ENCODE measurements at places on chromosomes 7 and 10.

- DNase-seq: no peak
Observed at GRCh38 chr7:17940951-17941431, 697 bp upstream of the SNX13 start.

DNA sequence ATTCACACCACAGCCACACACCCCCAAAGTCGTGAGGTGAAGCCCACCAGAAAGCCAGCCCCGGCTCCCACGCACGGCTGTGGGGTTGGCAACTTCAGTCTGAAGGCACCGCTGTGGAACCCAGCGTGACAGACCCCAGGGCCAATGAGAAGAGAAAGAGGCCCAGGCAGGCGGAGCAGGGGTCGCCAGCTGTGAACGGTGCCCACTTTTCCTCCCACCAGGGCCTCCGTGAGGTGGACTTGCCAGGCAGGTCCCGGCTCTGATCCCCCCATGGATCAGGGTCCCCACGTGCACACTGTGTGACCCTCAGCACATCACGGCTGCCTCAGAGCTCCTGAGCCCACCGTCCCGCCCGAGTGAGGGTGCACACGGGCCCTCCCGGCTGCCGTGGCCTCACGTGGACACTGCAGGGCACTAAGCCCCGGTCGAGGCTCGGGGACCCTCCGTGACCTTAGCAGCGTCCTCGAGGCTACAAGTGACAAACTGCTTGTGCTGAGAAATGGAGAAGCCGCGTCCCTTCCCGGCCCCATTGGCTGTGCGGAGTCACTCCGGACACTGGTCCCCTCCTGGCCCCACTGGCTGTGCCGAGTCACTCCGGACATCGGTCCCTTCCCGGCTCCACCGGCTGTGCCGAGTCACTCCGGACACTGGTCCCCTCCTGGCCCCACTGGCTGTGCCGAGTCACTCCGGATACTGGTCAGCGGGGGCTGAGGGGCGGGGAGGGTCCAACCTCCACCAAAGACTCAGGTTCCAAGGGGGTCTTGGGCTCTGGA is 72.4 kb upstream of the PDGFA start:
- no peak for DNase-seq

GRCh38 chr7:91114232-91114631 is 150.0 kb upstream of the FZD1 start:
- DNase-seq: no peak

GRCh38 chr7:94054130-94054529 is 50.0 kb upstream of the BET1 start:
- DNase-seq: no peak

- DNase-seq: no peak
Observed at GRCh38 chr7:112088484-112089016, 117.6 kb downstream of the DOCK4 start.

- DNase-seq: no peak
Observed at GRCh38 chr7:4820967-4821471, 40.8 kb downstream of the PAPOLB start.

DNA sequence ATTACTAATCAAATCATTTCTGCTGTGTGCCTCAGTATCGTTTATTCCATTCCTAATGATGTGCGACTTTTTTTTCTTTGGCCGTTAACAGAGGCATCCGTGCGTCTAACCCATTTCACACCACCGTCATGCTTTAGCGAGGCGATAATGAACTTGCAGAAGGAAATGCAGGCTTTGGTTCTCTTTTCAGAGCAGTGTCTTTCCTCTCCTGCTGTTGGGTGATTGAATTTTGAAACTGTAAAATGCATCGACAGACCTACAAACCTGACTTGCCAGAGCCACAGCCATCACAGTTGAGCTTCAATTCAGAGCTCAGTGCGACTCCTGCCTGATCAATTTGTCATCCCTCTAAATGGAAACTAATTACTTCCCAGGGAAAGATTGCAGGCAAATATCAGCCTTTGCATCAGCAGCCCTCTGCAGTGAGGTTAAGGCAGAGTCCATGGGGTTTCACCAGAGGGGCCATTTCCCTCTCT is 486.0 kb upstream of the GALNT17 start:
- no peak for DNase-seq

DNA sequence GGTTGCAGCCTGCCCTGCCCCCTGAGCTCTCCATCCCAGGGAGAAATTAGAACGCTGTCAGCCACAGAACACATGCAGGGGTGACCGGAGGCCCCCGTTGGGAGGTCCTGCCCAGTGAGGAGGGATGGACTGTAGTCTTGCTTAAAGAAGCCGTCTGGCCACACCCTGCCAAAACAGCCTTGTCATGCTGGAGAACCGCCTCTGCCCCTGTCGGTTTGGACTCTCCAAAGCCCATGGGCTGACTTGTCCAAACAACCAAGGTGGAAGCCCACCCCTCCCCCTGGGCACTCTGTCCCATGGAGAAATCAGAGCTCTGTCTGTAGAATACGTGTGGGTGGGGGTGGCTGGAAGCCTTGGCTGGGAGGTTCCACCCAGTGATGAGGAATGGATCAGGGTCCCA is 12.7 kb upstream of the TBATA start:
- DNase-seq: no peak

DNA sequence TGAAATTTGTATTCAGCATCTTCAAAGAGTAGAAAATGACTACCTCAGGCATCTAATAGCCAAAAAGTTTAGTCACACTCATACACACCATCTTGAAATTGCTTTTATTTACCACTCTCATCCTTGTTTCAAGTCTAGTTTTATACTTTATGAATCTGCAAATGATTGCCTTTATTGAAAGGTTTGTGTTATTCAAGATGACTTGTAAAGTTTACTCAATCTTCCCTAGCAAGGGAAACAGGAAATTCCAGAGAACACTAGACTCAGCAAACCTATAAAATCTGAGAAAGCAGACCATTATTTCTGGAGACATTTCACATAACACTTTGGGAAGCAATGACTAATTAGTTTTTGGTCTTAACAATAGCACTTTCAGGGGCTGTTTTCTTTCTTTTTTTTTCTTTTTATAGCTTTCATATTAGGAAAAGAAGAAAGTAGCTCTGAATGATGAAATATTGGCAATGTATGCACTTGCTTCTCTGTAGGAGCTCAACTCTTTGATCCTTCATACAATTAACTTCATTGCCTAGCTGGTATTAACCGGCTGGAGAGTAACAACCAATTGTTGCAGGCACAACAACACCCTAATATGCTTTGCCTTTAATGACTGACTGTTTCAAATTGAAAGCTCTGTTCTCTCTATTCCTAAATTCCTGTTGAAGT is 68.9 kb upstream of the HDAC9 start:
- no peak for DNase-seq
